ENCODE measurements at places on chromosomes 6 and 20.

GRCh38 chr20:53055367-53056067, 83.4 kb downstream of the TSHZ2 start:
- DNase-seq, result no peak

GRCh38 chr6:56510984-56511531, 131.6 kb downstream of the DST start:
- DNase-seq, result no peak

- DNase-seq, result no peak
Observed at GRCh38 chr6:160766989-160767646, 65.1 kb downstream of the PLG start.

DNA sequence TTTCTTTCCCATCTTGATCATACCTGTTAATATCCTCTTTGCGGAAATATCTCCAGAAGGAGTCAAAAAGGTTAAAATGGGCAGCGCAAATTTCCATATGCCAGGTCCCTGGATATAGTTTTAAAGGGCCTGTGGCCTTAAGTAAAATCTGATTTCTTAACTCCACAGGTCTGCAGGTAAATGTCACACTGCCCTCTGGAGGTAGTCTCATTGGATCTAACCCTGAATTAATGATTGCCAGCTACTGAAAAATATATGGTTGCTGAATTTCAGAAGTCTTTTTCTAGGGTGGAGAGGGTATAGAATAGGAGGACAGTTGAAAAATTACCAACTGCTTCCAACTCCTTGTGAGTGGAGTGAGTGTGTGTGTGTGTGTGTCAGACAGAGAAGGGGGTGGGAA, 8.5 kb downstream of the MOXD1 start:
- no peak for DNase-seq

DNA sequence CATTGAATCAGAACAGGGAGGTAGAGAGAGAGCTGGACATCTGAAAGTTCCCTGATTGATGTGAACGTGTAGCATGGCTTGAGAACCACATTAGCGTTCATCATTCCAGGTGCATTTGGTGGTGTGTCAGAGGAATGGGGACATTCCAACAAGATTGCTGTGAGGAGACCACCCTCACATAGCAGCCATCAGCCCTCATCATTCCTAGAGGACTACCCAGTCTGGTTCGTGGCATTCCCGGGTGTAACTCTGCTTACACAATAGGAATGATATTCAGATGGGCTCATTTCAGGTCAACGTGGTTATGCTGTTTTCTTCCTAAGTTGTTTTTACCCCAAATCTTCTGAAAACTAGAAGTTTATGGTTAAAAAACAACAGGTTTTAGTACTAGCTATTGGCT, 62.2 kb upstream of the KLHL31 start:
- DNase-seq, result no peak

GRCh38 chr6:146913842-146914488, 290.3 kb upstream of the STXBP5 start:
- no peak for DNase-seq

GRCh38 chr20:17605131-17605660, 35.3 kb downstream of the DSTN start:
- DNase-seq, result no peak

- no peak for DNase-seq
Observed at GRCh38 chr6:21824431-21825177, 231.1 kb downstream of the SOX4 start.

Measured in NCI-H1694 (cell line).